Sigmoid colon (tissue), 7 donors: ENCODE measurements at places on chromosomes 7 and 10. TPM values are rescaled to one million over a fixed set of nuclear protein-coding genes. Genes with fewer than 3 reads are reported as not detected.

GRCh38 chr10:119355930-119356329 lies 148.6 kb downstream of the GRK5 start:
- no peak for DNase-seq

DNA sequence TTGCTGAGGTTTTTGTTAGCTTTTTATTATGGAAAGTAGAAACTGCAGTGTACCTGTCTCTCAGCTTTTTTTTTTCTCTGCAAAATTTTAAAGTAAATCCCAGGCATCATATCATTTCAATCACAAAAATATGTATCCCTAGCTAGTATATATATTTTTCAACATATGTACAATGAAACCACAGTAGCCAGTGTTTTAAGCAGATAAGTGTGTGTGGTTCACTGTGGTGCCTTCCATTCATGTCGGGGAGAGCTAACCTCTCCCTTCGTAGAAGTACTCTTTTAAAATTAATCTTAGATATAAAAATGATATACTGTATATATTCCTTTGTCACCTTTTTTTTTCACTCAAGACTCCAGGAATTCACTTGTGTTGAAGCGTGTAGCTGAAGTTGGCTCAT lies 22.7 kb downstream of the CUL1 start:
- no peak for DNase-seq

GRCh38 chr10:17066000-17066399 lies 63.6 kb downstream of the CUBN start:
- DNase-seq = no peak

- no peak for DNase-seq
Observed at GRCh38 chr10:19966751-19967150, 150.5 kb downstream of the PLXDC2 start.

GRCh38 chr10:129716211-129716681 lies 247.8 kb downstream of the EBF3 start:
- peak; percentile 7 for DNase-seq

The GPAM gene
- total RNA-seq = 5.5 TPM

The GPER1 gene
- 10.7 TPM for total RNA-seq

The FAM237B gene
- not detected for total RNA-seq
